Stimulated activated naive CD4-positive, alpha-beta T cell (primary cell): ENCODE measurements at places on chromosomes 13 and 19.

- DNase-seq: no peak
Measured at GRCh38 chr13:66657165-66657881, 572.8 kb downstream of the PCDH9 start.

- no peak for DNase-seq
Measured at GRCh38 chr13:30312904-30313303, 5.6 kb upstream of the KATNAL1 start.

DNA sequence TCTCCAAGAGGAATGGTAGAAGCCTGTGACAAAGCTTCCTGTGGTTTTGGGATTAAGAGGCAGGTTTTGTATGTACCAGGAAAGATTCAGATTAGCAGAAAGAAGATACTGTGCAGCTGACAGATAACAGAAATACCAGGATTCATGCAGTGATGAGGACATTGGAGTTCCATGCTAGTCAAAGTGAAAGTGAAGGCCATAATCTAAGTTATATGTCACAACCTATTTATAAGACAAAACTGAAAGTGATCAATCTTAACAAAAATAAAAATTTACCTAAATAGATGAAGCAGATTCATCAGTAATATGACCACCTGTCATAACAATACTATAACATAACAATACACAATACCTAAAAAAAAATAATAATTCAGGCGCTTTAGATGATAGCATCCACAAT, 1305.2 kb upstream of the PCDH9 start:
- no peak for DNase-seq

- no peak for DNase-seq
Measured at GRCh38 chr13:75151081-75151643, 330.8 kb downstream of the TBC1D4 start.

DNA sequence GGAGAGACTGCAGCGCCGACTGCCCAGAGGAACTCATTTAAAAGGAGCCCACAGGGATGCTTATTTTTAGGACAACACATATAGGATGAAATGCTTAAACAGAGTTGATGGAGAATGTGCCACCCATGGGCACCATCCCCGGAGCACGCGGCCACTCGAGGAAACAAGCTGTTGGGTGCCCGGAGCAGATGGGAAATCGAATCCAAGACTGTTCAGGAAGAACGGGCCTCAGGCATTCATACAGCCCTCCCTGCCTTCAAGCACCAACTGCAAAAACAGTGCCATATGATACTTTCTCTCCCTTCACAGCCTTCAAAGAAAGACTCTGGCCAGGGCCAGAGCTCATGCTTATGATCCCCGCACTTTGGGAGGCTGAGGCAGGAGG, 40.2 kb downstream of the RAB20 start:
- DNase-seq: no peak

DNA sequence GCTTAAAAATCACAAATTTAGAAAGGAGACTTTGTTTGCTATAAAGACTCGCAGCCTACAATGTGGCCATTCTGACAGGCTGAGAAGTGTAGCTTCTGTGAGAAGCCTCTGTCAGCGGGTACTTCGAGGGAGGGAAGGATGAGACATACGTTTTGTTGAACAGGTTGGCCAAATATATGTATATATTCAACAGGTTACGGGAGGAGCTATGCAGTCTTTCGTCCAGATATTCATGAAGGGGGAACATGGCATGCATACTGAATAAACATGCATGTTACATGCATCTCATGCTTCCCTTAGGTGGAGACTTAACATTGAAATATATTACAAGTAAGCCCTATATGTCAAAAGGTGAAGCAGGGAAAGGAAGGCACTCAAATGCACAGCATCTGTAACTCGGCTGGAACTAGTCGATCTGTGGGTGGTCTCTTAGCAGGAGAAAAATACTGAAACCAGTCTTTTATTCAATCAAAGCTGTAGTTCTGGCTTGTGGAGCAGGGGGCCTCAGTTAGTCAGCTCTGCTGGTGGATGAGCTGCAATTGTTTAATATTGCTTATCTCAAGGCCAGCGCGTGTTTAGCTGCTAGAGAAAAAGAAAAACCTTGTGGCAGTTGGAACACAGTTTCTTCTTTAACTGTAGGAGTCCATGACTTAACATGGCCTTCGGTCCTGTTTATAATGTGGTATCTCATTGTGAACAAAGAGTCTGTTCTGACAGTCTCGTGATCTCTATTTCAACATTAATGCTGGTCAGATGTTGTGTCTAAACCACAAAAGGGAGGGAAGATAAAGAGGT, 94.3 kb downstream of the FAM216B start:
- DNase-seq: no peak

DNA sequence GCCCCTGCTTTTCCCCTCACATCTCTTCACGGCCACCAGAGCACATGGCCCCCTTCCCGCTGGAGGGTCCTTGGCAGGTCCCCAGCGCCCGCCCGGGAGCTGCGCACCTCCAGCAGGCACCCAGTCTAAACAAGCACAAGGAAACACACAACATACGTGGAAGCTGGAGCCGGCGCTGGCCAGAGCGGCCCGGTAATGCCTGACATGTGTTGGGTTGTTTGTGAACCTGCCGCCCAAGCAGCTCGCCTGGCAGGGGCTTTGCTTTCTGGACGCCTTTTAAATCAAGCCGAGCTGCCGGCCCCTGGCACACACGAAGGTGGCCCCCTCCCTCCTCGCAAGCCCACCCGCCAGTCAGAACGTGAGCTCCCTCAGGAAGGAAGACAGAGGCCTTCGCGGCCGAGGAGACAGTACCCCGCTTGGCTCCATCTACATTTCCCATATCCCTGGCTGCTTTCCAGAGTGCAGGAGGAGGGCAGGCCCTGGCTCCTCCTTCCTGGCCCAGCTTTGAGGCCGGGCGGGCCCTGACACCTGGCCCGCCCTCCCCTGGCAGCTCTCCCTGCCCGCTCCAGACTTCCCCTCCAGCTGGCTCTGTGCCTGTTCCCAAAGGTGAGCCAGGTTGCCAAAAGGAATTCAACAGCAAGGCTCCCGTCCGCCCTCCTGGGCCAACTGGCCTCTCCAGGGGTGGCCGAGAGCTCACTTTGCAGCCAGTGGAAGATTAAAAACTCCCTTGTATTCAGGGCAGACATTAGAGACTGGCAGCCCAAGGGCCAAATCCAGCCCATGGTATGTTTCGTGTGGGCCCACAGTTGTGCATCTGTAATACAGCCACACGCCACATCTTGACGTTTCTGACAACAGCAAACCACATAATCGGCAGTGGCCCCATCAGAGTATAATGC, 28.7 kb downstream of the COMP start:
- DNase-seq: no peak

- DNase-seq: no peak
Measured at GRCh38 chr19:35911790-35912189, 3.7 kb upstream of the TYROBP start.

DNA sequence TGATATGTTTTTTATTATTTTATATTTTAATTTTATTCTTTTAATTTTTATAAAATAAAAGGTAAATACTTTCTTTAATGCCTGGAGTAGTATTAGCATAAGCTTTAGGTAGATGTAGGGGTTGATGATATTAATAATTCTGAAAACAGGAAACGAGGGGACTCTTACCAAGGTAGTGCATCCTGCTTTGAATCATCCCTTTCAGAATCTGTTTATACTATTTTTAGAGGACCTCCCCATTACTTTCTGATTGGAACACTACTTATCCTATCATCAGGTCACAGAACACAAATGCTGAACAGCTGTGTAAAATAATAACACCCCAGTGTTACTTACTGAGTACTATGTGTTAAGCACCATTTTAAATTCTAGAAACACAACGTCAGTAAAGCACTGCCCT, 27.3 kb downstream of the COG6 start:
- DNase-seq: no peak

- DNase-seq: no peak
Measured at GRCh38 chr13:20654156-20654555, 49.3 kb upstream of the IL17D start.

- no peak for DNase-seq
Measured at GRCh38 chr13:58476206-58476918, 844.8 kb downstream of the PCDH17 start.

- no peak for DNase-seq
Measured at GRCh38 chr13:113216254-113217048, 7.0 kb downstream of the CUL4A start.

- no peak for DNase-seq
Measured at GRCh38 chr13:113955235-113955634, 18.6 kb downstream of the C13orf46 start.

- no peak for DNase-seq
Measured at GRCh38 chr13:48741377-48741776, 87.6 kb downstream of the CYSLTR2 start.

DNA sequence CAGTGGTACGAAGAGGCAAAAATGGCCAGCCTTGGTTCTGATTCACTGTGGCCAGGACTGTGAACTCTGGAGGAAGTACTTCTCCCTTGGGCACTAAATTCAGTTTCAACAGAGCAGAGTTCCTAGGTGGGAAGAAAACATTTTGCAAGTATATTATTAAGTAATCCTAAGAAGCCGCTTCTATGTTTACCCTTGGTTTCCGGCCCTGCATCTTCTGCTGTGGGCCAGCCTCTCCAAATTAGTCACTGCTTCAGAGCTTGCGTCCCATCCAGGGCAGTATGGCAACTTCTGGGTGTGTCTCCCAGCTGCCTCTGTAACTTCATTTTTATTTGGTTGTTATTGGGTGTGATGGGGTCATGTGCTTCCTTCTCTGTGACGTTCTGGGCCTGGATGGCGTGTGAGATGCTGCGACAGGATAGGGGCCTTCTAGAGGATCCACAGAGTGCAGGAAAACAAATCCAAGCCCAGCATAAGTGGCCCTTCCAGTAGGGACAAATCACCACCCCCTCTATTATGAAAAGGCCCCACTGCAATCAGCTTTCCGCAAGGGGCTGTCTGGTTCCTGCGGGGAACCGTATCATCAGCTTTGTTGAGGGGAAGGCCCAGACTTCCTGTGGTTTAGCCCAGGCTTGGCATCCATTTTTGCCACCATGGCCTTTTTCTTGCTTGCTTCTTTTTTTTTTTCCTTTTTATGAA, 55.1 kb upstream of the C1QTNF9 start:
- peak; percentile 44 for DNase-seq

DNA sequence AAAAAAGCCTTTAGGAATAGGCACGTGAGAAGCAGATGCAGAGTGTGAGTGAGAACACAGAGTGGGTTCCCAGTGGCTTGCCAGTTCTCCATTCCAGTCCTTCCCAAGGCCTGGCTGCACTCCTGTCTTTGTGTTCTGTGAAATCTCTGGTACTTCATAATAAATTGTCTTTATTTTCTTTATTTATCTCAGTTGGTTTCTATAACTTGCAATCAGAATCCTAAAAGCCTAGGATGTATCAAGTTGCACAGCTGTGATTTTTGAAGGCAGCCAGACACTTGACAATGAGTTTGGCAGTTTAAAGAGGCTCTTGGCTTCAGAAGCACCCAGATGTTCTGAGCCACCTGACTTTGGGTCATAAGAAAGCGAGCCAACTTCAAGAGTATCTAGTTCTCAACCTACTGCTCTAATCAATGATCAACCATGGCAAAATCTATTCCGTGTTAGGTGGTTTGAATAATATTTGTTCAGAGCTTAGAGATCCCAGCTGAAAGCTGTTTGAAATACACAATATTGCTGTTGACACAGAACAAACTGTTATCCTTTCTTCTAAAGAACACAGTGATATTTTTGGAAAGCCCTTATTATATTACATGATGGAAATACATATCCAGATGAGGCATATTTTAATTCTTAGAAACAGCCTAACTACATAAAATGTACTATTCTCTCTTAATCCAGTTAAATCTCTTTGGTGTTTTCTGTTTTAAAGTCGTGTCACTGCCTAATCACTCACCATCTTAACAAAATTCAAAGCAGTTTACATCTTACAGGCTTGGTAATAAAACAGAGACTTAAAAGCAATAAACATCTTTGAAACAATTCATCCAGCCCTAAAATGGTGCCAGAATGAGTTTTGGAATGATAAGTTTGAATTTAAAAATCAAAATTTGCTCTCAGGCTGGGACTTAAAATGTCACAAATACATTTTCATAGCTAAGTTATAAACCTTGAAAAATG, 483.0 kb upstream of the NBEA start:
- DNase-seq: no peak

DNA sequence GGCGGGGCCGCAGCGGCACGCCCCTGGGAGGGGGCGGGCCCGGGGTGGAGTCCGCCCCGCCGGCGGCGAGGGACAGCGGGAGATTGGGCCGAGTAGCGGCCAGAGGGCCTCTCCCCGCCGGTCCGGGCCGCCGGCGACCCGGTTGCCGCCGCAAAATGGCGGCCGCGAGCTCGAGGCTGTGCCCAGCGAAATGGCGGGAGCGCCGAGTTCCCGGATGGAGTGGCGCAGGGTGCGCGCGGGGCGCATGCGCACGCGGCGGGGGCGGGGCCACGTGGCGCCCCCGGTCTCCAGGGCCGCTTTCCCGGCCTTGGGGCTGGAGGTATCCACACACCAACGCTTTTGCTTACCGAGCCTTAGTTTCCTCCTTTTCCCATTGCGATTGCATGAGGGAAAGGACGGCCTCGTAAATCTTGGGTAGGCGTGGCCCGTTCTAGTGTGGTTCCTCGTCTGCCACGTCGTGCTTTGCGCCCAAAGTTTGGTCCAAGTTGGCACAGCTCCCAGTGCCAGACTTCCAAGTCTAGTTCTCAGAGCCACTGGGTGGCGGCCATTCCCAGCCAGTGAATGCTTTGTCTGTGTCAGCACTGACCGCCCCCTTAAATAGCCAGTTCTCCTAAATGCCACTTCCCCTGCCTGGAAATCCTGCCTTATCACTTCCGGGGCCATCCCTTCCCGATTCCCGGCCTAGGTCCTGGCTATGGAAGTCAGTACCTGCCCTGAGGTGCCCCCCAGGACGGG, 513 bp downstream of the CIRBP start:
- peak; percentile 91 for DNase-seq

GRCh38 chr13:109628251-109628699, 158.1 kb downstream of the IRS2 start:
- DNase-seq: no peak

DNA sequence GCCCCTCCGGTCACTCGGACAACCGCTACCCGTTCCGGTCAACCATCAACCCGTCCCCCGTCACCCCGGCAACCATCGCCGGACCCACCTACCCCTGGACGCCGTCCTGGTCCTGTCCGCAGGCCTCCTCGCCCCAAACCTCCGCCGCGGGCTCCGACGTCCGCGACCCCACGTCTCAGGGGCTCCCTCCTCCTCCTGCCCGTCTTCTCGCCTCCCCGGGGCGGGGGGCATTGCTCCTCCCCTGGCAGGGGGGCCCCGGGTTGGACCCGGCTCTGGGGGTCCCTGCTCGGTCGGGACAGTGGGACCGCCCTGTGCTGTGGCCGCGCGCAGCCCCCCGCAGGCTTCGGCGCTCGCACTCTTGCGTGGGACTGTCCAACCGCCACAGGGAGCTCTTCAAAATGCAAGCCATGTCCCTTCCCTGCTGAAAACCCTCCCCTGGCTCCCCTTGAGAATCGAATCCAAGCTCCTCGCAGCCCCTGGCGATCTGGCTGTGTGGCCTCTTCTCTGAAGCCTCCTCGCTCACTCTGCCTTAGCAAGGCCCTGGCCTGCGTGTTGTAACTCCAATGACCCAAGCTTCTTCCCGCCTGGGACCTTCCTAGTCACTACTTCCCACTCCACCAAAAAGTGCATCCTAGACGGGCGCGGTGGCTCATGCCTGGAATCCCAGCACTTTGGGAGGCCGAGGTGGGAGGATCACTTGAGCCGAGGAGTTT, 8.4 kb downstream of the EPHX3 start:
- DNase-seq: no peak

GRCh38 chr19:18304458-18305310, 18.2 kb downstream of the LSM4 start:
- peak; percentile 47 for DNase-seq
